ENCODE measurements at places on chromosomes 2 and 18.

DNA sequence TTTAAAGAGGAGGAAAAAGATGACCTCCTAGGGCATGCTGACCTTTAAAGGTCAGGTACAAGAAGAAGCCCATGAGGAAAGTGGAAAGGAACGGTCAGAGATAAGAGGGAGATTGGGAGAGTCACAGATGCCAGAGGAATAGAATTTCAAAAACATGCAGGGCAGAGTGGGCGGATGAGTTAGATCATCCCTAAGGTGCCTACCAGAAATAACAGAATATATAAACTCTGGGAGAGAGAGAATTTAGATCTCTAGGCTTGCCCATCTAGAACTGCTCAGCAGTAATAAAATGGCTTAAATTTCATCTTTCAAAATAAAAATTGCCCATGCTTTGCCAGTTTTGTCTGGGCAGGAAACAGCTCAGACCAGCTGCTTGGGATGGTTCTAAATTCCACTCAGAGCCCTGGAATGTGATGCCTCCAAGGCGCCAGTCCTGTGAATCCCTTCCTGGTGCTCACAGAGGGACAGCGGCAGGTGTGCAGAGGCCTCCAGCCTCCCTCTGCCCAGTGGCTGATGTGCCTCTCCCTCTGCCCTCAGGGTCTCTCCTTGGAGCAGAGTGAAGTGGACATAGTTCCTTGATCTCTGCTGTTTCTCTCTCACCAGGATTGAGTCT lies 130.9 kb downstream of the ANTXR1 start:
- DNase-seq, result no peak

DNA sequence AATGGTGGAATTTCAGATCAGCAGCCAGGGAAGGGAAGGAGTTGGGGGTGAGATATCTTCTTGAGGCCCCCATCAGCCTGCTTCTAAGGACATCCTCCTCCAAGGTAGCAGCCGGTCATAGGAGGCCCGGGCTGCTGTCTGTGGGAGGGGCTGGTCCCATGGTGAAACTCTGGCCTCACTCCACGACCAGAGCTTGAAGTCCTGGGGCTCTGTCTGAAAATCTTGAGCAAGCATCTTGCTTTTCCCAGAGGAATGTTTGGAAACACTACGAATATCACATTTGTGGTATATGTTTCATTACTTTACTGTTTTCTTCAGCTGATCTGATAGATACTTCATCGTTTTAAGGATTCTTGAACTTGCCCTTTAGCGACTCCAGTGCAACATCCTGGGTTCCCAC lies 103.7 kb downstream of the CTAGE1 start:
- DNase-seq, result no peak

DNA sequence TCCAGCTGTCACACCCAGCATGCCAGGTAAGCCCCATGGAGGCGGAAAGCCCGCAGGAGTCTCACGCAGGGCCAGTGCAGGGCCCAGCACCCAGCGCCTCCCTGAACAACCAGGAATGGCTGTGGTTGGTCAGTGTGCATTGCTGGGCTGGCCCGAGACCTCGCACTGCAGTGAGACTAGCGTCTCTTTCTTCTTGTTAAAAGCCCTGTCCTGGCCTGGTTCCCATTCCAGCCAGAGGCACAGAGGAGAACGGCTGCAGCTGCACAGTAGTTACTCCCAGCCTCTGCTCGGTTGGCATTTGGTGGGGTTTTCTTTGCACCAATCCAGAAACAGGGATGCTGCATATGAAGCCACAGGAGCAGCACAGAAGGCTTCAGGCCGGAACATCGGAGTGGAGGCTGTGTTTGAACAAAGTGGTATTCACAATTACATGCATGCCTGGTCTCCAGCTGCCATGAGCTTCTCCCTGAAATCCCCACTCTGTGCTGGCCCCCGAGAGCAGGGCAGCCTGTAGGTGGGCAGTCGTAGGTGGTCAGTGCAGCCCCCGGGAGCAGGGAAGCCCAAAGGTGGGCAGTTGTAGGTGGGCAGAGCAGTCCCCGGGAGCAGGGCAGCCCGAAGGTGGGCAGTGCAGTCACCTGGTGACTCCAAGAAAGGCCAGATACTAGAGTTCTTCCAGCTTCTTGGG lies 163.7 kb upstream of the PXDN start:
- no peak for DNase-seq

DNA sequence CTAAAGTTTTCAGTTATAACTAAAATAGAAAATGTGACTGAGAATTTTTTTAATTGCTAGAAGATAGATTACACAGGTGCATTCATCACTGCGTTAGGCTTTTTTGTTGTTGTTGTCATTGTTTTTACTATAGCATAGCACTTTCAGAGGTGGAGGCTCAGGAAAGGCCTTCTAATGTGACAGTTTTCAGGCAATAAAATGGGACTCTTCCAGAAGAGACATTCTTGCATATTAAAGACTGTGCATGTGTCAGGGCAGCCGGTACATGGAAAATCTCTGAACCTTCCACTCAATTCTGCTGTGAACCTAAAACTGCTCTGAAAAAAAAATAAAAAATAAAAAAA lies 175.2 kb downstream of the METTL4 start:
- DNase-seq, result no peak

- no peak for DNase-seq
Measured at GRCh38 chr18:58495207-58495606, 133.7 kb downstream of the ALPK2 start.

DNA sequence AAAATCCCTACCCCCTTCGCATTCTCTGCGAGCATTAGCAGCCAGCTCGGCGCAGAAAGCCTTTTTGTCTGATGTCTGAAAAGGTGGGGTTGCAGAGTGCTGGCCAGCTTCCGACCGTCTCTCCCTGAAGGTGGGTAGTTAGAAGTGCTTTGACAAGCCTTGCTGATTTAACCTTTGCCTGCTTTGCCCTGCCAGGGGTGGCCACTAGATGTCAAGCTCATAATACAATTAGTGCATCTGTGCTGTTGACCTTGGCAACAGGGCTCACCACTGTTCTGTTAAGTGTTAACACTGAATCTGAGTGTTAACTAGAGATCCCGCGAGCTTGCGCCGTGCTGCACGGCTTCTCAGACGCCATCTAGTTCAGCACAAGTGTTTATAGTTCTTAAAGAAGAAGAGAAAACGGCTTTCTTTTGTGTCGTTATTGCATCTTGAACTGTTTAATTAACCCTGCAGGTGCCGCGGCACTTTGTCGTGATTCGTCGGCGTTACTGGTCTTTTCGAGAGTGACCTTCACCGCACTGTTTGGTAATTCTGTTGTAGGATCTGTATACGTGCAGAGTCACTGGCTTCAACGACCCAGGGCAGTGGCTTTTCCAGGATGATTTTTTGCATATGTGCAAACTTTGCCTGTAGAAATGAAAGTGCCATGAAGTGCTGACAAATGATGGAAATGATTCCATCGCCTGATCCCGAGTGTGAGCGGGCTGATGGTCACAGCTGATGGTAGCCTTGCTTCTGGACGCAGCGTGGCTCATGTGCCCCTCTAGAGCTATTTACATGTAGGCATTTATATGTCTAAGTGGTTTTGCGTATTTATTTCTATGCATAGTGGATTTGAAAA lies 5.5 kb downstream of the SALL3 start:
- no peak for DNase-seq
